ENCODE measurements at places on chromosomes 16 and 17.
A peak's percentile ranks its signal among the peaks of the same experiment; 100 is the strongest.

GRCh38 chr16:51697454-51697853 is 546.4 kb upstream of the SALL1 start:
- no peak for DNase-seq

DNA sequence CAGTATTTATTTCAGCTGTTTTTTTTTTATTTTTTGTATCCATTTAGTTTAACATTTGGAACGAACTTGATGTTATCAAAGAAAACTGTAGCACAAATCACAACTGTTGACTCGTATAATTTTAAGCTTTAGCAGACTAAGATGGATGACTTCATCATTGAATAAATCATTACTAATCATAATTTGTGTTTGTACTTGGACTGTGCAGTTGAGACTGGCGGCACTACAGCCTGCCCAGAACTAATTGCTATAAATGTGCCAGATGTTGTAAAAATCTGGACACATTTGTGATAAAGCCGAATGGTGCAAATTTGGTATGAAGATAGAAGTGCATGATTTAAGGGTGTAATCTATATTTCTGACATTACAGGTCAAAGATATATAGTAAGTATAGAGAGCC is 897.7 kb upstream of the CDH8 start:
- DNase-seq, result no peak

- DNase-seq, result peak; percentile 13
Measured at GRCh38 chr17:81832608-81833159, 407 bp downstream of the MCRIP1 start.

DNA sequence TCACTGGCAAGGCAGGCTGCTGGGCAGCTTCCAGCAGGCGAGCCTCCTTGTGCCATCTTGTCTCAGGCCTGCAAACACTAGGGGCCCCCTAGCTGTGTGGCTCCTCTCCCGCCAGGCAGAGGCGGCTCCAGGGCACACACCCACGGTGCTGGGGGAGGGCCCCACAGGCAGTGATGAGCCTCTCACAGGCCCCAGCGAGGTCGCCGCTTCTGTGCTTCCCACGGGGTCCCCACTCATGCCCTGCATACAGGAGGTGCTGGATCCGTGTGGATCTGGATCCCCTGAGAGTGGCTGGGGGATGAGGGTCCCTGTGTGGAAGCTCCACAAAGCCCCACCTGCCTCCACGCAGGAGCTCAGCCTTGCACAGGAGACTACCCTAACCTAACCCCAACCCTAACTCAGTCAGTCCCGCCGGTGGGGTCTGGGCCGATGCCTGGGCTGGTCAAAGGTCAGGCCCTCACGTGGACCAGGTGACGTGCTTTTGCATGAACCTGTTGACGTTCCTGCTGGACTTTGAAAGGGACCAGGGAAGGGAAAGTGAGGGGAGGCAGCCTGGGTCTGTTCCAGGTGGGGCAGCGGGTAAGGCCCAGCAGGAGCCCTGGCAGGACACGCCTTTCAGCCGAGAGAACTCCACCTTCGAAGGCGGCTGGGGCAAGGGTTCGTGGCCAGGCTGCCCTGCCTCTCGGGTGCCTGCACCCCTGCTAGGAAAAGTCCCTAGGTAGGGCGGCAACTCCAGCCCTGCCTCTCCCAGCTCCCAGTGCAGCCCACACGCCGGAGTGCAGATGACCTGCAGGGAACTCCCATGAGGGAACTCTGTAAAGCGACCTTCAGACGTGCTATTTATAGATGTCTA is 5.2 kb downstream of the SECTM1 start:
- no peak for DNase-seq

GRCh38 chr16:1188432-1189189 is 35.7 kb downstream of the CACNA1H start:
- DNase-seq, result no peak

- no peak for DNase-seq
Measured at GRCh38 chr17:35745749-35746320, 7.2 kb downstream of the GAS2L2 start.

DNA sequence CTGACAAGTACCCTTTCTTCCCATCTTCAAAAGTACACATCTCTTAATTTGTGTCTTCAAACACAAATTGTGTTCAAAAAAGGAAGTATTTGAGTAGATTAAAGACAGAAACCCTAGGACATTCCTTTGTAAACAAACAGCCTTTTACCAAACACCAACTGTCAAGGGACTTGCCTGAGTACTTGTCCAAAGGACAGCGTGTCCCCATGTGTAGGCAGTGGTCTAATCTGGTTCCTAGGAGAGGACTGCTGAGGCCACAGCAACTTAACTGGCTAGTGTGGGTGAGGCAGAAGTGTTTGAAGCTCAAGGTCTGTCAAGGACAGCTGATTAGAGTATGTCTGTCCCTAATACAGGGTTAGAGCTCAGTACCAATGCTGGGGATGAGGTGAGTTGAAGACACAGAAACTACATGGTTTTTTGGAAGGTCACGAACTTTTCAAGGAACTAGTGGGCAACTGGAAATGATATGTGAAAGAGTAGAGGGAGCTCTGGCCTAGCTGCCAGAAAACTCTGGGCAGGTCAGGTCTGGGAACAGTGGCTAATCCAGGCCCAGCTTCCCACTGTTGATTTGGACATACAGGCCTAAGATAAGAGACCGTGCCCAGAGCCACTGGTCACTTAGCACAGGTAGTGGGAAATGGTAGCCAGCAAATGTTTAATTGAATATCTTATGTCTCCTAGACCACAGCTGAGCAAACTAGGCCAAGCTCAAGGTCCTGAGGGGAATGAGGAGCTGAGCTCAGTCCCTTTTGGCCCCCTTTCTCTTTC is 10.1 kb downstream of the HMOX2 start:
- DNase-seq, result no peak

- DNase-seq, result no peak
Measured at GRCh38 chr16:86499440-86499786, 10.9 kb upstream of the FOXF1 start.

- no peak for DNase-seq
Measured at GRCh38 chr16:62201911-62202310, 165.7 kb upstream of the CDH8 start.

DNA sequence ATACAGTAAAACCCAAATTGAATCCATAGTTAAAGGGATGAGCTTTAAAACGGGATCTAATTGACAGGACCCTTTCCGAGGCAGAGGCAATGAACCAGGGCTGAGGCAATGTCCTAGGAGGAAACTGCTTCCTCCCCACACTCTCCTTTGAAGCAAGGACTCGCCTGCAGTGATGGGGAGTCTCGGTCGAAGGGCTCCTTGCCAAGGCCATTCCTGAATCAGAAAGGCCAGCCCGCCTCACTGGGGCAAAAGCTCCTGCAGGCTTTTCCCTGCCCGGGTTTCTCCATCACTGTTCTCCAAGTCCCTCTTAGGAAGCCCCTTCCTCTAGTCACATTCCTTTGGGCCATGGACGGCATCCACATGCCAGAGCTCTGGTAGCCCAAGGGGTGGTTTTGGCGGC is 132.0 kb downstream of the RBFOX3 start:
- DNase-seq, result no peak

DNA sequence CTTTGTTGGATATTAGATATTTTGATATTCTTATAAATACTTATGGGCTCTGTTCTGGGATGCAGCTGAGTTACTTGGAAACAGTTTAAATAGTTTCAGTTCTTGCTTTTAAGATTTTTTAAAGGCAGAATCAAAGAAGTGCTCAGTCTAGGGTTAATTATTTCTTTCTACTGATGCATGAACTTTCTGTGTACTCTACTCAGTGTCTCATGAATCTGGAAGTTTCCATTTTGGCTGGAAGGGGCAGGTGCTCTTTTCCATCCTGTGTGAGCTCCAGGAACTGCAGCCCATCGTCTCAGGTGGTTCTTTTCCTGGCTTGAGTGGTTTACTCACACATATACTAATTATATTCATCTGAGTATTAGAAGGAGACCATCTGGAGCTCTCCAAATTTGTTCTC is 61.1 kb upstream of the CPHXL start:
- no peak for DNase-seq

DNA sequence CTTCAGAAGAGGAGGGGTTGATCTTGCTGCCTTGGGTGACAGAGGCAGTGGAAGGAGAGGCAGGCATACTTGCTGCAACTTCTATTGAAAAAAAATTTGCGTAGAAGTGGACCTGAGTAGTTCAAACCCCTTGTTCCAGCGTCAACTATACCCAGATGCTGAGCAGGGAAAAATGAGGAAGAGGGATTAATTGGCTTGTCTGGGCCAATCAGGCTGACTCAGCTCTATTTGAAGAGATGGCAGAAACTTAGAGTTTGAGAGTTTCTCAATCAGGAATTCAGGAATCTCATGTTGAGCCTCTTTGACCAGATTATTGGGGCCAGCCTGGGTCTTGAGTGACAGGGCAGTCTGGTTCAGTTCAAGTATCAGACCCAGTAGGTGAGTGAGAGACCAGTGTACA is 17.6 kb downstream of the CASC3 start:
- no peak for DNase-seq

DNA sequence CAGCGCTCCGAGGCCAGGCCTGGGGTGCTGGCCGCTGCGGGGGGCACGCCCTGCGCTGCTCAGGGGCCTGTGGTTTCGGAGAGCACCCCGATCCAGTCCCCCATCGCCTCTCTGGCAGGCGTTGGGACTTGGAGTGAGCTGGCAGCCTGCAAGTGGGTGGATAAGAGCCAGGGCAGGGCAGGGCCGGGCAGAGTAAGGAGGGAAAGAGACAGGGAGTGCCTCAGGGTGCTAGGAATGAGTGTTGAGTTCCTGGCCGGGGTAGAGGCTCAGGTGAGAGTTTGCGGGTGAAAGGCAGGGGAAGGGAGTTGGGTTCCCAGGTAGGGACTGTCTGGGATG is 1.3 kb downstream of the CDH13 start:
- DNase-seq, result no peak

- DNase-seq, result peak; percentile 12
Measured at GRCh38 chr17:82648742-82649331, 593 bp upstream of the WDR45B start.

DNA sequence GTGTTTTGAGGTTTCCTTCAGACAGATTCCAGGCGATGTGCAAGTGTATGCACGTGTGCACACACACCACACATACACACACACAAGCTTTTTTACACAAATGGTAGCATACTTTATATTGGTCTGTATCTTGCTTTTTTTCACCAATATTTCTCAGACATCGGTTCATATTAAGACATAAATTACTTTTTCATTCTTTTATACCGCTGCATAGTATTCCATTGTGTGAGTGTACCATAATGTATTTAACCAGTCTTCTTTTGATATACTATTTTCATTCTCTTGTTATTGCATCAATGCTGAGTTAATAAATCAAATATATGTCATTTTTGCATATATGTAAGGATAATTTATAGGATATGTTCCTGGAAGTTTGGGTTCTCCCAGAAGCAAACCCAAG is 22.4 kb upstream of the ITGAX start:
- DNase-seq, result no peak

DNA sequence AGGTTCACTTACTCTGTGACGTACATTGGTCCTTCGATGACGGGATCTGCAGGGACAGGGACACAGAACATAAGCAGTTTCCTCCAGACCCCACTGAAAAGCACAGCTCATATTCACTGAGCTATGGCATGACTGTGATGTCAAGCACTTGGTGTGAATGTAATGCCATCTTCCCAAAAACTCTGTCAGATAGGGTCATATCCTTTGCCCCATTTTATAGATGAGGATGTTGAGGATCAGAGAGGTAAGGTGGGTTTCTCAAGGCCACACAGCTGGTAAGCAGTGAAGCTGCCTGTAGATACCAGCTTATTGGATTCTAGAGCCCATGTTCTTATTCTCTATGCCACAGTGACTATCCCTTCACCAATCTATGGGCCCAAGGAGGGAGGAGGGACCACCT is 2.5 kb downstream of the ERN2 start:
- DNase-seq, result no peak

DNA sequence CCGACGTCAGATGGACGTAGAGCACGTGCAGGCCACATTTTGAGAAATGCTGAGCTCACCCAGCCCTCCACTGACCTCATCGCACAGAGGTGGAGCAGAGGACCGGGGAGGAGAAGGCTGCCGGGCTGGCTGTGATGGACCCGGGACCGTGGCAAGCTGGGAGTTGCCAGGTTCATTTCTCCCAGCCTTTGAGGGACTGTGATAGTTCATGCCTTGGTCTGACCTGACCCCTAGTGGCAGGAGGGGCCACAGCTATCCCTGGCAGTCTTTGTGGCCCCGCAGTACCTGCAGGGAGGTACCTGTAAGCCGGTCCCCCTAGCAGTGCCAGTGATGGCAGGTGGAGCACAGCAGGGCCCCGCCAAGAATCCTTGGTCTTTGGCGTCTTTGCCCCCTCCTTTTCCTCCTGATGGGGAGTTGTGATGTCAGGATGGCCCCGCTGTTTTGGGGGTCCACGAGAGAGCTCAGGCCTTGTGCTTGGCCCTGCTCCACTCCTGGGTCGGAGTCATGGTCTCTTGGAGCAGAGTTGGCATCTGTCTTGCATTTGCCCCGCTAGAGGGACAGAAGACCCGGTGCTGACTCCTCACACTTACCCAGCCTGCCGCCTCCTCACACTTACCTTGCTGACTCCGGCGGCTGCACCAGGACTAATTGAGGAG is 50.4 kb downstream of the OR1D5 start:
- DNase-seq, result peak; percentile 8

DNA sequence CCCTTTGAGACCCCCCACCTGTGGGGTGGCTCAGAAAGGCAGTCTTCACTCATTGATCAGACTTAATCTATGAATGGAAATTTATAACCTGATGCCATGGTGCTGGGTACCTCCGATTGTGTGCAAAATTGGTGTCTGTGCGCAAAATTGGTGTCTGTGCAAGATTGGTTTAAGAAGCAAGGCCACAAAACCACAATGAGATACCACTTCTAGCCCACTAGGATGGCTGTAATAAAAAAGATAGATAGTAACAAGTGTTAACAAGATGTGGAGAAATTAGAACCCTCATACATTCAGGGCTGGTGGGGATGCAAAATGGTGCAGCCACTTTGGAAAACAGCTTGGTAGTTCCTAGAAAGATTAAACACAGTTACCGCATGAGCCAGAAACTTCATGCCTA is 13.9 kb upstream of the CSNK2A2 start:
- DNase-seq, result no peak

DNA sequence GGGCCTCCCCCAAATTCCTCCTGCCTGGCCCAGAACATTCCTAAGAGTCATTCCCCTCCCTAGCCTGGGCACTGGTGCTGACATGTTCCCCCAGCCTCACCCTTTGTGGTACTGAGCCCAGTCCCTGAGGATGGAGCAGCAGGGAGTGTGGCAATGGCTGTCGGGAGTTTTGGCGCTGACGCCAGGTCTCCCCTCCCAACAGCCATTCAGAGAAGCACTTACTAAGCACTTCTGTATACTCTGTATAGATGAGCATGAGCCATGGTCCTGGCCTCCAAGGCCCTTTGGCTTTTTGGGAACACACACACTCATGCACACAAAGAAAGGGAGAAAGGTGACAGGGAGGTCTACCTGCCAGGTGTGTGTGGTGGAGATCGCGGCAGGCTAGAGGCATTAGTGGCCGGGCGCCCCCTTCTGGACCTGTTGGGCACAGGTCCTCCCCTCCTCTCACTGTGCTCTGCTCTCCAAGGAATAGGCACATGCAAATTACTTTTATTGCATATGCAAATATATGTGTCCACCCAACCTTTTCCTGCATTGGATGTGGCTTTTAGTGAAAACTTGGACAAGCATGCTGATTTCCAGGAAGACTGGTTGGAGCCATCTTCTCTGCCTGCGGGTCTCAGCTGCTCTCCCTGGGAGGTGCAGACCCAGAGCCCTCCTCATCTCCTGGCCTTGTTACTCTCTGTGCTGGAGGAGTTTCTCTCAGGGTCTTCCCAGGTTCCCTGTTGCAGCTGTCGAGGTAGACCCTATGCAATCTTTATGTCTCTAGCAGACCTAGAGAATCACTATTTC is 17.4 kb upstream of the C17orf107 start:
- peak; percentile 87 for DNase-seq

- DNase-seq, result no peak
Measured at GRCh38 chr17:51185763-51186332, 19.6 kb downstream of the NME2 start.
